T47D (cell line): ENCODE measurements at places on chromosomes 4 and X.

DNA sequence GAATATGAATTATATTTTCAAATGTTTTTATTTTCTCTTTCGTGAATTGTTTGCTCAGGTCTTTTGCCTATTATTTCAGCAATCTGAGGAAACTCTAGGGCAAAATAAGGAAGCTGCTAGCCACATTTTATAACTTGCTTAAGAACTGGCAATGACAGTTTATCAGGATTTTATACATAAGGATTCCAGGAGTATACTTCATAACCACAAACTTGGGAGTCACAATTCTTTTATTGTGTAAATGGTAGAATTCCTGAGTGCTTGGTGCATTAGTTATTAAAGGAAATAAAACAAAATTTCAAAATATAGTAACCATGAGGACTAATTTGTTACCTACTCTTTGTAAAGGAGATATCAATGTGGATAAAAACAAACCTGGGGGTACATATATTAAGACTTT, 54.4 kb downstream of the PALLD start:
- no peak for DNase-seq

- no peak for DNase-seq
Observed at GRCh38 chrX:1305411-1305810, 31.2 kb upstream of the IL3RA start.

- peak; percentile 28 for DNase-seq
Observed at GRCh38 chrX:64894454-64895038, 81.7 kb downstream of the ZC4H2 start.

- no peak for DNase-seq
Observed at GRCh38 chr4:132866616-132867015, 282.5 kb upstream of the PCDH10 start.

DNA sequence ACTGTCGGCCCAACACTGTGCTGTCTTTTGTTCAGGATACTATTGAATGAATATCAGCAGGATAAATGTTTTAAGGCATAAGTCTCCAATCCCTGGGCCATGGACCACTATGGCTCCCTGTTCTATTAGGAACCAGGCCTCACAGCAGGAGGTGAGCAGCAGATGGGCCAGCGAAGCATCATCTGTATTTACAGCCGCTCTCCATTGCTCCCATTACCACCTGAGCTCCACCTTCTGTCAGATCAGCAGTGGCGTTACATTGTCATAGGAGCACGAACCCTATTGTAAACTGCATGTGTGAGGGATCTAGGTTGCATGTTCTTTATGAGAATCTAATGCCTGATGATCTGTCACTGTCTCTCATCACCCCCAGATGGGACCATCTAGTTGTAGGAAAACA, 3.7 kb upstream of the APLN start:
- no peak for DNase-seq

DNA sequence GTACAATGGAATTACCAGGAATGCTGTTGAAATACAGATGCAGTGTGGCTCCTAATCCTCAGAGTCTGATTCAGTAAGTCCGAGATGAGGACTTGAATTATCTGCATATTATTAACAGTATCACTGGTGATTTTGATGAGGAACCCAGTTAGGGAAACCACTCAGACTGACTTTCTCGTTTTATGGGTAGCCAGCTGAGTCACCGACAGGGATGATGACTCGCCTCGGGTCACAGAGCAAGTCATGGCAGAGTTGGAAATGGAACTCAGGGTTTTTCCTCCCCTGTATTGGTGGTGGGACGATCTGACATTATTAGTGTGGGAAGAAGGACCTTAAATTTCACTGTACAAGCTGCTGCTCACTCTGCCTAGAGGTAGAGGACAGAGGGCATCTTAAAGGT, 51.3 kb downstream of the RTL9 start:
- DNase-seq: no peak

GRCh38 chr4:57073559-57073958, 36.6 kb downstream of the IGFBP7 start:
- DNase-seq: no peak

DNA sequence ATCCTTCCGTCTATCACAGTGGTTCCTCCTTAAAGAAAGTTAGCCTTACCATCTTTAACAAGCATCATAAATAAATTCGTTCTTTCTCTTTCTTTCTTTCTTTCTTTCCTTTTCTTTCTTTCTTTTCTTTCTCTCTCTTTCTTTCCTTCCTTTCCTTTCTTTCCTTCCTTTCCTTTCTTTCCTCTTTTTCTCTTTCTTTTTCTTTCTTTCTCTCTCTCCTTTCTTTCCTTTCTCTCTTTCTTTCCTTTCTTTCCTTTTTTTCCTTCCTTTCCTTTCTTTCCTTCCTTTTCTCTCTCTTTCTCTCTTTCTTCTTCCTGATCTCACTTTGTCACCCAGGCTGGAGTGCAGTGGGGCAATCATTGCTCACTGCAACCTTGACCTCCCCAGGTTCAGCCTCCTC, 60.4 kb downstream of the ENPP6 start:
- no peak for DNase-seq

- DNase-seq: no peak
Observed at GRCh38 chrX:51026862-51027261, 116.3 kb downstream of the BMP15 start.

GRCh38 chr4:176432811-176433540, 113.2 kb downstream of the SPCS3 start:
- no peak for DNase-seq

DNA sequence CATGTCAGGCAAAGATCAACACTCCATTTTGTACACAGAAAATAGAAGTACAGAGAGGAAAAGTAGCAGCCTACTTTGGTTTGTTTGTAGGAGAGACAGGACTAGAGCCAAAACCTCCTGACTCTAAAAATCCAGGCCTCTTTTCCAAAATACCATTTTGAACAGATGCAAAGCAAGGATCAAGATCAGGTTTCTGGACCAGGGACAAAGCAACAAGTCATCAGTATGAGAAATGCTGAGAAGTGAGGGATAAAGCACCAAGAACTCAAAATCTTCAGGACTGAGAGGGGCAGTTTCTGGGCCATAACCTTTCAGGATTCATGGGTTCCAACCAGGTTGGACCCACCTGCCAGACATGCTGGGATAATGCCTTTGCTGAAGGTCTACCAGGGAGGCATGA, 36.6 kb upstream of the MBTPS2 start:
- DNase-seq: no peak

DNA sequence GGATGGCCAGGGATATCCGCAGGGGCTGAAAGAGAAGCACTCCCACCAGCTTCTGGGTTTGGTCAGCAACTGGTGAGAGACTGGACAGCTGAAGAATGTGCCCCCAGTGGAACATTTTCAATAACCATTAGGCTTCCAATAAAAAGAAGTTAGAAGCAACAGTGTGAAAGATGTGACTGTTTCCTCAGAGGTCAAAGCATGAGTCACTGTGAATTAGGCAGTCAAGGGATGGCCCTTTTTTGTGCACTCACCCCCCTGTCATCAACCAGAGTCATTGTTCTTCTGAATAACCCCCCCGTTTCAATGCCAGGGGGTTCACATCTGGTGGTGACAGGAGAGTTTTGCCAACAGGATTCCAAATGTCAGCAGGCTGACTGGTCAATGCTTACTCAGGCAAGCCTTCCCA, 74.6 kb upstream of the SH3RF1 start:
- DNase-seq: no peak

- no peak for DNase-seq
Observed at GRCh38 chrX:106023947-106024346, 14.6 kb downstream of the SERPINA7 start.

- DNase-seq: no peak
Observed at GRCh38 chr4:140255467-140255866, 101.5 kb upstream of the MAML3 start.

GRCh38 chrX:115696039-115696438, 135.1 kb downstream of the PLS3 start:
- no peak for DNase-seq

DNA sequence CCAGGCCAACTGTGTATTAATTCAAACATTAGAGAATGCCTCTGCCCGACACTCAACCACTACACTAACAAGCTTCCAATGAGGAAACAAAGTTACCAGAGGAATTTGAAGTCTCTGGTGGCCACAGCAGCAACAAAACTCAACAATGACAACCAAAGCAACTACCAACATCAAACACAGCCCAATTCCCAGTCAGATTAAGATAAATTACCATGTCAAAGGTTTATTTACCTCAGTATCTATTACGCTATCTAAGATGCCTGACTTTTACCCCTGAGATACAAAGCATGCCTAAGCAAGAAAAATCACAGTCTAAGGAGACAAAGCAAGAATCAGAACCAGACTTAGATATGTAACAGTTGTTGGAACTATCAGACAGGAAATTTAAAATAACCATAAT, 230.1 kb upstream of the FTHL17 start:
- no peak for DNase-seq

- DNase-seq: no peak
Observed at GRCh38 chrX:68677998-68678397, 30.5 kb downstream of the STARD8 start.

- DNase-seq: no peak
Observed at GRCh38 chrX:118507766-118508165, 12.2 kb downstream of the DOCK11 start.

DNA sequence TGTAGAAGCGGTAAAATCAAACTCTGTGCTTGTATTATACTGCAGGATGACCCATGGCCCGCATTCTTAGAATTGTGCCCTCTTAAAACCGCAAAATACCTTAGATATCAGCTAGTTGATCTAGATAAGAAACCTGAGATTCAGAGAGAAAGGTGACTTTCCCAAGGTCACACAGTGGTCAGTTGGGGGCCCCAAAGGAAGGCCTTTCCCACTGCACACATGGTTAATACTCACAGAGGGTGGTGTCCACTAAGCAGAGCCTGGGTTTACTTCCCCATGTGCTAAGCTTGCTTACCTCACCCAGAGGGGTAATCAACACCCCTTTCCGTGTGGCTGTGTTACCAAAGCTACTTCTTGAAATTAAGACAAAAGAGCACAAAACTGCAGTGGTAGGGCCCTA, 66.3 kb downstream of the RBM47 start:
- DNase-seq: no peak

DNA sequence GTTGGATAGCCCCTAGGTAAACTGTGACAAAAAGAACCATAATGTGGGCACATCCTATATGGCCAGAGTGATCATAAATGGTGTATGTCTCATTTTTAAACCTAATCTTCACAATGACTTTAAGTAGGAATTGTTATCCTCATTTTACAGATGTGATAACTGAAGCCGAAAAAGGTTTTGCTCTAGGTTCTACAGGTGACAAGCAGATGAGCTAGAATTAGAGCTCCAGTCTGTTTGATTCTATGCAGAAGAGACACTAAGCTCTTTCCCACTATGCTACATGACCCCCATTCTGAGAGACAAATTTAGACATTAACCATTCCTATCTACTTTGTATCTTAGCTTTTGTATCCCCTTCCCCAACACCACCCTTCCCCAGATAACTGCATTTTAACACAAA, 2.0 kb downstream of the AREG start:
- no peak for DNase-seq

DNA sequence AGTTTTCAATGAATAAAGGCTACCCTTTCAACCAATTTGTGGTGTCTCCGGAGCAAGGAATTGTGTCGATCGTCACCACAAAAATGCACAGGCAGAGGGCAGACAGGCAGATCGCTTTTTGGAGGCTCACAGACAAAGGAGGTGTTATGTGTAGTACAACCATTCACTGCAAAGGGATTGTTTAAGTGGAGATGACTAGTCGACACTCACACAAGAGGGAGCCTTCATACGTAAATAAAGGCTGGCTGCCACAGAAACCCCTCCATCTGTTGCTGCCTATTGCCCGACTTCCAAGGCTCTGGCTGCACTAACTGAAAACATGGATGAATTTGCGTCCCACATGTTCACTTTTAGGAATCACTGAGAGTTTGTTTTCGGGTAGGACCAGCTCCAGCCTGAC, 281.1 kb downstream of the NKX6-1 start:
- no peak for DNase-seq

- peak; percentile 63 for DNase-seq
Observed at GRCh38 chr4:99088023-99088449, 552 bp downstream of the ADH5 start.

DNA sequence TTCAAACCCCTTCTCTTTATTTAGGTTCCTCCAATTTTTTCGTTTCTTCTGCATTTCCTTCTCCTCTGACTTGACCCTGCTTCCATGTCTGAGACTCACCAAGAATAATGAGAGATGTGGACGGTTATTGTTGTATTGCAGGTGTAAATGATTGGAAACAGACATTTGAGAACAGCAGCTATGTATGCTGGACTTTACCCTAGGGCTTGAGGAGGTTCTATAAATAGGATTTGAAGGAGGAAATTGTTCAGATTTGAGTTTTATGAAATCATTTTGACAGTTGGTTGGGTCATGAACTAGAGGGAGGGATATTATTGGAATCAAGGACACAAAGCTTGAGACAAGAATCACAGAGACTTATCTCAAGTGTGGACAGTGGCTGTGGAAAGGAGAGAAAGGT, 614.6 kb upstream of the CPEB2 start:
- DNase-seq: no peak

DNA sequence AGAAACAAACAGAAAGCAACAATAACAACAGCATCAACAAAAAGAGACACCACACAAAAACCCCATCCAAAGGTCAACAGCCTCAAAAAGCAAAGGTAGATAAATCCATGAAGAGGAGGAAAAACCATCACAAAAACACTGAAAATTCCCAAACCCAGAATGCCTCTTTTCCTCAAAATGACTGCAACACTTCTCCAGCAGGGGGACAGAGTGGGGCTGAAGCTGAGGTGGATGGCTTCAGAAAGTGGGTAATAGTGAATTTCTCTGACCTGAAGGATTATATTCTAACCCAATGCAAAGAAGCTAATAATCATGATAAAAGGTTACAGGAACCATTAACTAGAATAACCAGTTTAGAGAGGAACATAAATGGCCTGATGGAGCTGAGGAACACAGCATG, 888.2 kb downstream of the RAB28 start:
- DNase-seq: no peak

GRCh38 chrX:2710041-2710840, 19.1 kb downstream of the CD99 start:
- DNase-seq: no peak

GRCh38 chr4:38163216-38164006, 203.2 kb downstream of the PTTG2 start:
- no peak for DNase-seq

- DNase-seq: no peak
Observed at GRCh38 chr4:144599621-144600020, 46.3 kb upstream of the HHIP start.

DNA sequence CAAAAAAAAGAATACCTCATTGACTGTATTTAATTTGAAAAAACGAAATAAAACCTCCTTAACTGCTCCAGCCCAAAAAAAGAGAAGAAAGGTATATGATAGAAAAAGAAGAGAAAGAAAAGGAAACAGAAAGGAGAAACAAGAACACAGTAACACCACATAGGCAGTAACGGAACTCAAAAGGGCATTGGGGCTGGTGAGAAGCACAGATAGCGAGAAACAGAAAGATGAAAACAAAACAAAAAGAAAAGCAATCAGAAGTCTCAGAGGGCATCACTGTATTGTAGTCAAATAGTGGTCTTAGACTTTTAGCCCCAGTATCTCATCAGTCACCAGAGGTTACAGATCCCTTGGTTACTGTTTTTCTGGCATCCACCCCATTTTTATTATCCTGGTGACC, 88.6 kb downstream of the NFKB1 start:
- DNase-seq: no peak

DNA sequence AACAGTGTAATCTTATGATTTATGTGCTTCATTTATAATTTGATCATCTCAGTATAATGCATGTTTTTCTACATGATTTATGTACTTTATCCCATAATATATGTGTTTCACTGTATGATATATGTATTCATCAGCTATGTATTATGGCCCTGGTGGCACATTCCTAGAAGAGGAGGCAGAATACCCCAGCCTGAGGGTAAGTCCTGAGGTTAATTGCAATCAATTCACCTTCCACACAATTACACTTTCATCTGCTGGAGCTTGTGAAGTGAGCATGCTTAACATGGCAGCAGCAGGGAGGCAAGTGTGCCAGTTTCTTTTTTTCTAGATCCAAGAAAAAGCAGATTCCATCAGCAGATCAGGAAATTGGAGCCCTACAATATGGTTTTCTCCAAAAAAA, 81.2 kb downstream of the CXXC4 start:
- DNase-seq: no peak
